ENCODE measurements at places on chromosomes 12 and 14. TPM values are rescaled to one million over a fixed set of nuclear protein-coding genes. Genes with fewer than 3 reads are reported as not detected.

Gene DNAAF2
- 8.9 TPM for total RNA-seq

GRCh38 chr14:65054471-65055085, 47.7 kb downstream of the MAX start:
- H3K27me3 ChIP-seq = no peaks in the 10 kb centered on the region
- H3K4me3 ChIP-seq = no peak overlapping the region
- DNase-seq = no peak
- no peak overlapping the region for H3K27ac ChIP-seq

DNA sequence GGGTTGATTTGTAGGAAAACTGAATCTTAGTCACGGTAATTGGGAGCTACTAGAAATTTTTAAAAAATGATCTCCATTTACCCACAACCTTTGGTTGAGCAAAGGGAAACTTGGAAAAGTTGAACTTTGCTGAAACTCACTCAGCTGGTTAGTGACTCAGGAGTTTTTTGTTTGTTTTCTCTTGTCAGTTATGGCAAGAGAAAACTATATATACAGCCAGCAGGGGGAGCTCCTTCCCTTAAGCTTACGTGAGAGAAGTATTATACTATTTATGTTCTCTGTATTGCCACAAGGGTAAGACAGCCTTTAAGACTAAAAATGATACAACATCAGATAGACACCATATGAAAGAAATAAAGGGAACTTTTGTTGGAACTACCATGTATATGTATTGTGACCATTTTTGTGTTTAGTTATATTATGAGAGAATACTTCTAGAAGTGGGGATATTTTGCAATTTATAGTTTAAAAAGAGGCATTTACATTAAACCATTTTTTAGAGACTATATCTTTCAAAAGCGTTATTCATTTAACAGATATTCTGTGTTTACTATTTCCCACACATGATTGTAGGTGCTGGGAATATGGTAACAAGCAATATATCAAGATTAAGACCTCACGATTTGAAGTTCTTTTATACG, 28.1 kb upstream of the TBC1D30 start:
- no peak for DNase-seq
- no peaks in the 10 kb centered on the region for H3K36me3 ChIP-seq
- no peaks in the 10 kb centered on the region for H3K4me1 ChIP-seq
- H3K27ac ChIP-seq = no peak overlapping the region

Gene LRTM2
- not detected for total RNA-seq

Gene MGST1
- 156 TPM for total RNA-seq
